Cerebellar cortex (tissue), 1 donor: ENCODE measurements at places on chromosomes 2 and 18.

DNA sequence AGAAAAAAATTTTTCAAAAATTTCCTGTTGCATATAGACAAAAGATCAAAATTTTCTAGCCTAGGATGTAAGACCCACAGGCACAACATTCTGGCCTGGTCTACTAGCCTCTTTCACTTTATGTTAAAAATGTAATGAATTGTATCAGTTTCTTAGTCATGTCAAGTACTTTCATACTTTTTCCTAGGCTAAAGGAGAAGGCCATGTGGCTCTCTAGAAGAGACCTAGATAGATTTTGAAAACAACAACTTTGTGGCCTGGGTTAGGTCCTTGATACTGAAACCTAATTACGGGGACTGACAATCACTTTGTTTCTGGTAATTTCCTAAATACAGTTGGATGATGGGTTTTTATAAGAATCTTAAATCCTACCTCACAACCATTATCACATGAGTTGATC lies 74.8 kb upstream of the FSIP2 start:
- DNase-seq = no peak

DNA sequence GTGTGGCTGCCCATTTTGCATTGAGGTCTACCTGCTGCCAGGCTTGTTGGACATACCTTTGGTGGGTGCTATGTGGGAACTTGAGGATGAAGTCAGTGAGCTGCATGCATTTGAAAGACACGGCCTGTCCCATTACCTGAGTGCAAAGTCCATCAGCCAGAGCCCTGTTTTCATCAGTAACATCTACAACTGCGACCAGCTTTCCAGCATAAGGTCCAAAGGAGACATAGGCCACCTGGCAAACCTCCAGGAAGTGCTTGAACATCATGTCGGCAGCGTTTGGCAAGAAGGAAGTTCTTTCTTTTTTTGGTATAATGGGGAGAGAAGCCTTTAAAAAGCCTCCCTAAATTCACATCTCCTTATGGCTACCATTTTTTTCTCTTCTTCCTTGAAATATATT lies 143.1 kb downstream of the FAM161A start:
- DNase-seq = no peak

DNA sequence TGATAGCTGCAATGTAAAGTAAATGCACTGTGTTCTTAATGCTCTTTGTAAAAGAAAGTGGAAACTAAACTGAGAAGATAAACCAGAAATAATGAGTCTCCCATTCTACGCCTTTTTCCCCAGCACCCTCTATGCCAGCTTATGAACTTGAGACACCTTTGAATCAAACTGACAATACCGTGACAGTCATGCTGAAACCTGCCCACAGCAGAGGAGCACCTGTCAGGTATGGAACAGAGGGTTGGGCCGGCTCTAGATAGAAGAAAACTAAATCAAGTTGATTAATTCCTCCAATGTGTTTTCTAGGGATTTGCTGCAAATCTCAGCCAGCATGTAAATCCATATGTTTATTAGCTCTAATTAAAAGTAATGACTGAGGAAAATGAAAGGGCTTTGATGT lies 520.6 kb upstream of the RAB12 start:
- no peak for DNase-seq

DNA sequence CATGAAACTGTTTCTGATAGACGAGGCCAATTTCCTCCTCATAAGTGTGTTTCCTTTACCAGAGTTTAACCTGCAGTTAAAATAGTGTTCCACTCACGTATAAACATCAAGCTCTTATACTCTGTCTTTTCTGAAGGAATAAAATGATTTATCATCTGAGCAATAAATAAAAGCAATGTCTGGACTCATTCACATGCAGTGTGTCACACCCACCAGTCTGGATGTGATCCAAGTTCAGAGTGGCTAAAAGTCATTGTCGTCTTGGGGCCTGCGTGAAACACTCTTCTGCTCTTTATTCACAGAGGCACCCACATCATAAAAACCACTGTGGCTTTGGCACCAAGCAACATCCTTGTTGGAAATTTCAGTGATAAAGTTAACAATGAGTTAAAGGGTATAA lies 19.5 kb upstream of the SLC9A4 start:
- no peak for DNase-seq

- no peak for DNase-seq
These were observed 39.3 kb upstream of the ELAC1 start for GRCh38 chr18:50928551-50928950.

GRCh38 chr18:67730886-67731285 lies 214.4 kb upstream of the DSEL start:
- DNase-seq = no peak

GRCh38 chr2:177636672-177637071 lies 244.1 kb downstream of the AGPS start:
- no peak for DNase-seq

DNA sequence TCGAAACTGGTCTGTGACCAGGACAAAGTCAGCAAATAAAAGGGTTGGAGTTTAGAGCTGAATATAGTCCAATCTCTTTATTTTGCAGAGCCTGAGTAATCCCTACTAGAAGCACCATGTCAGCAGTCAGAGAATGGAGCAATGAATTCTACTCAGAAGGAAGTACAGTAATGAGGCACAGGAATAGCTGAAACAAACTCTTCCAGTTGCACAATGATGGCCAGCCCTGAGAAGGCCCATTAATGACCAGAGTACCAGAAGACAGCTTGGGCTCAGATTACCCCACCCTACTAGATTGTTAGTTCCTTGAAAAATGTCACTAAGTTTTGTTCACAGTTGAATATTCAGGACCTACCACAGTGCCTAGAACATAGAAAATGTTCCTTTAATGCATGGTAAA lies 40.3 kb upstream of the SCG2 start:
- no peak for DNase-seq

GRCh38 chr2:190184460-190184859 lies 121.9 kb upstream of the MSTN start:
- DNase-seq = no peak

DNA sequence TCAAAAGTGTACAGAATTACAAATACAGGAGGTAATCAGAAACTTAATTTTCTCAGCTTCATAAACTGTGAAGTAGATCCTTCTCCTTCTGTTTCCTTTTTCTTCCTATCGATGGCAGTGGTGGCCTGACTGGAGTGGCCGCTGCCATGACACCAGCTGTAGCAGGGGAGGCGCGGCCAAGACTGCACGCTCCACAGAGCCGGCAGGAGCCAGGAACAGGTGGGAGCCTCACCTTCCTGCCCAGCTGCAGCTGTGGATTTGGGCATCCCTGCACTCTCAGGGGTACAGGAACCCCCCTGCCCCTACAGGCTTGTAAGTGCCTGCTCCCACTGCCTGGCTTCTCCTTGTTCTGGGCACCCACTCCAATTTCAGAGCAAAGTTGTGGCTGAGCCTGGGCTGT lies 76.1 kb downstream of the EPB41L3 start:
- DNase-seq = no peak

- no peak for DNase-seq
These were observed 312.9 kb downstream of the MTX2 start for GRCh38 chr2:176582176-176582575.

- DNase-seq = no peak
These were observed 27.2 kb downstream of the XPO1 start for GRCh38 chr2:61510674-61511671.

- DNase-seq = no peak
These were observed 126.1 kb downstream of the FAM161A start for GRCh38 chr2:61727746-61728145.

DNA sequence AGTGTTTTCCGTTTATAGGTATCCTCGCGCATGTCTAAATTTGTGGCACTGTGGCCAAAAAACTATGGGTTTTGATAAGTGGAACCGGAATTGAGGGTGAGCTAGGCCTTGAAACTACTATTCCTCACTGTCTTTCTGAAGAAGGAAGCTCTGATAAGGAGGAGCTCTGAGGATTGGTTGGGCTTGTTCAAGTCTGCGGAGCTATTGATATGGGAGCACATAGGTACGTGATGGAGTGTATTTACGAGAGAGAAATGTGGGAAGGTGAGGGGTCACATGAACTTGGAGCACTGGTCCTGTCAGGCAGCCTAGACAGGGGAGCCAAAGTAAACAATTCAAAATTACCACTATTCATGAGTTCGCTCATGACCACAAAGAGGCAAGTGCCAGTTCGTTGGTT lies 131.4 kb downstream of the BABAM2 start:
- no peak for DNase-seq

- DNase-seq = no peak
These were observed 91.8 kb downstream of the MAP4K4 start for GRCh38 chr2:101788995-101789970.

DNA sequence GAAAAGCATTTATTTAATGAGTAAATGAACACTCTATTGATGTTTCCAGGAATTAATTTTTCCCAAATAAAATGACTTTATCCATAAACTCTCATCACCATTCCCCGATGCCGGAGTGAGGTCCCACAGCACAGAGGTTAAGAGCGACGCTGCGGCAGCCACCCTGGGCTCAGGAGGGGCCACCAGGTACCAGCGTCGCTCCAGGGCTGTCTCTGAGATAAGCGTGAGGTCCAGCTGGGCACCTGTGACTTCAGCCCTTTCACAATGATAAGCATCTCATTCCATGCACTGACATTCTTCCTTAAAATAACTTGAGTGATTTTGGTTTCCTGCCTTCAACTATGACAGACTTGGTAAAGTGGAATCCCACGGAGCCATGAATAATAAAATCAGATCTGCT lies 182.1 kb downstream of the TWIST2 start:
- DNase-seq = no peak

DNA sequence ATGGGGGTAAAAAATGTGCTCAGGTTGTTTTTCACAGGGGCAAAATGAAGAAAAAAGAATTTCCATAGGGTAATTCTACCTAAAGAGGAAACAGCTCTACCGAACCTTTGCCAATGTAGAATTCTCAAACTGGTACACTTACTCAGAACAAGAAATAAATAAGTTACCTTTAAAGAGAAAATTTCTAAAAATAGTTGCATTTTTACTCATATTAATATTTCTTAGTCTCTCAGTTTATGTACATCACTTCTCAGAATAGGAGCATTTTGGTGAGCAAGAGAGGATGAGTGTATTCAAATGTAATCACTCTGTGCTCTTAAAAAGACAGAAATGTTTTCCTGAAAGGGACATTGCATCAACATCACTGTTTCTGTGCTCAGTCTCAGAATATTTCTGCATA lies 574.7 kb upstream of the SLC8A1 start:
- DNase-seq = no peak

DNA sequence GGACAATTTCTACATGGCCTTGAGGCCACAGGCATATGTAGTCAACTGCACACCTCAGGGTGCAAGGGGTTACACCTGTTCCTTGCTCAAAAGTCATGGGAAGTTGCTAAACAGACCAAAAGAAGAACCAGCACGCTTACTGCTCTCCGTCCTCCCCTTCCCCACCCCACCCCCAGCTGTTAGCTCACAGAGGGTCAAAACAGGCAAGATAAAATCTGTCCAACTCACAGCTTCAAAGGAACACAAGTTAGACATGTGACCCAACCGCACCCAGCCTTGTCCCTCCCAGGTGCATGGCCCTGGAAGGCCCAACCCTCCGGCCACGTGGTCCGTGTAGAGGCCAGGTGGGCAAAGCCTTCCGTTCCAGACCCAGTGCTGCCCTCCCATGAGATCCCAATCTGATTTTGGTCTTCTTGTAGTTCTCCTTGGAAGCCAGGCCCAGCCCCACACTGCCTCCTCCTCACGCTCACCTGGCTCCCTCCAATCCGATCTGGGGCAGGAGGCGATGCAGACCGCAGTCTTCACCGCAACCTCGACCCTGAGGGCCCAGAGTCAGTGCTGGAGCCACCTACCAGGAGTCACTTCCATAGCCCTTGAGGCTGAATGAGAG lies 14.5 kb upstream of the ASPRV1 start:
- DNase-seq = no peak

GRCh38 chr2:230694241-230694640 lies 18.4 kb upstream of the CAB39 start:
- DNase-seq = no peak

- no peak for DNase-seq
These were observed 250.2 kb upstream of the RAB12 start for GRCh38 chr18:8359076-8359475.

- DNase-seq = no peak
These were observed 11.6 kb downstream of the OXER1 start for GRCh38 chr2:42752314-42752713.

DNA sequence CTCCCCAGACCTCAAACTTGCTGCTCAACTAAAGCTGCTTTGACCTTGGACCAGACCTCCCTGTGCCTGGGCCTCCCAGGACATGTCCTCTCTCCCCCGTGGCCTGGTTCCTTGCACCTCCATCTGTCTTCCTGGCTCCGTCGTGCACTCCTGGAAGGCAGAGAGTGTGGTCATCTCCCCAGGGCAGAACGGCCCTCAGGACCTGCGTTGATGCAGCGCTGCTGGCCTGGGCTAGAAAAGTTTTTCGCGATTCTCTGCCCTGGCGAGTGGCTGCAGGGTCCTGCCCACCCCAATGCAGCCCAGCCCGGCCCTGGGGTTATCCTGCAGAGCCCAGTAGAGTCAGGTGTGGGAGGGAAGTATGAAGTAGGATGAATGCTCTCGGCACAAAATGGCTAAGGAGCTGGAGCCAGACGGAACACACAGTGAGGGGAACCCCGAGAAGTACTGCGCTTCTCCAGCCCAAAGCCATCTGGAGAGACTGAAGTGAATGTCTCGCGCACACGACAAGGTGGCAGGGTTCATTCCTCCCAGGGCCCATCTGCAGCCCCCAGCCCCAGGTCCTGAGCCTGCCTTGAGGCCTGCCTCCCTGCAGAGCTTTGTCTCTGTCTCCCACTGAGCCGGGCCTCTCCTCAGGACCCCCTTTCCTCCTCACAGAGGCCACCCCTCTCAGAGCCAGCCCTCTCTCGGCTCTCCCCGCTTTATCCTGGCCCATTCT lies 41.7 kb downstream of the ATOH8 start:
- peak; percentile 41 for DNase-seq

- DNase-seq = no peak
These were observed 31.3 kb downstream of the DGKD start for GRCh38 chr2:233385489-233386044.

DNA sequence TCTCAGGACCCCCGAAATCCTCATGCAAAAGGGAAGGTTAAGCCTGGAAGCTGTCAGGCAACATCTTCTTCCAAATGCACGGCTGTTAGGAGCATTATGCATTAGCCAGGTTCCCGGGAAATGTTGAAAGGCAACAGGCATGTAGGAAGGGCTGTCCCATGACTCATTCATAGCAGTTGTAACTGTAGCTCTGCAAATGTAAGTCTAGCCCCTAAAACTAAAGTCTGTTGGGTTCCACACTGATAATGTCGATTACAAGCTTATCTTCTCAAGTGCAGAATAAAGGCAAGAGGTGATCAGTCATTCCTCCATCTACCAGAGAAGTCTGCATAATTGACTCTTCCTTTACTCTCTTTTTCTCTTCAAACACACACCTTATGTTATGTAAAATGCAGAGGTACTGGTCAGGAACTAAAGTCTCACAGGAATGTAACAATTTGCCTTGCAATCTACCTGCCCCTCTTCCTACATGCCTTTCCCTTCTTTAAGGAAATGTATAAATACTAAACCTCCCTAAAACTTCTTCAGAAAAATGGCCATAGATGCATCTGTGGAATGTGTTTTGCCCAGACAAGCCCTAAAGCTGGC lies 99.8 kb downstream of the AKAIN1 start:
- no peak for DNase-seq

DNA sequence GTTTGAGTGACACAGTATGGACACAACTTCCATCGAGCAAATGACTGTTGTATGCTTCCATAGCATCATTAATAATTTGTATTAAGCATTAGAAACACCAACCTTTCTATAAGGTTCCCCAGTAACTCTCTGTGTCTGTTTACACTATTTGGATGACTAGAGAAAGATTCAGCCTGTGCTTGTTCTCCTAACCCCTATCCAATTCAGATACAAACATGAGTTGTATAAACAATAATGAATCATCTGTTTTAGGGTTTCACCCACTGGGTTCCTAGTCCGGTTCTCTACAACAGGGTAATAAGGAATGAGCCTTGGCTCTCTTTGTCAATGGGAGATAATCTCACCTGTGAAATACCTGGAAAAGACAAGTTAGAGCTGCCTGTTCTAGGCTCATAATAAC lies 894.1 kb upstream of the PIK3C3 start:
- no peak for DNase-seq
